Daoy (cell line): ENCODE measurements at places on chromosomes 12 and 14. TPM values are rescaled to one million over a fixed set of nuclear protein-coding genes. Genes with fewer than 3 reads are reported as not detected.

TDP1 gene
- total RNA-seq, result 48.1 and 50.6 TPM in 2 replicates

RTRAF gene
- total RNA-seq, result 199 and 233 TPM in 2 replicates

GRCh38 chr12:87827638-87828264 lies 201.4 kb downstream of the C12orf50 start:
- DNase-seq, result peak; percentile 55

GRCh38 chr12:67425394-67425793 lies 156.2 kb downstream of the CAND1 start:
- no peak for DNase-seq

- DNase-seq, result no peak
Measured at GRCh38 chr14:65686761-65687160, 274.2 kb downstream of the FUT8 start.

HELB gene
- 3.2 and 6.4 TPM in 2 replicates for total RNA-seq

- no peak for DNase-seq
Measured at GRCh38 chr12:114895827-114896226, 211.9 kb upstream of the TBX3 start.

DNA sequence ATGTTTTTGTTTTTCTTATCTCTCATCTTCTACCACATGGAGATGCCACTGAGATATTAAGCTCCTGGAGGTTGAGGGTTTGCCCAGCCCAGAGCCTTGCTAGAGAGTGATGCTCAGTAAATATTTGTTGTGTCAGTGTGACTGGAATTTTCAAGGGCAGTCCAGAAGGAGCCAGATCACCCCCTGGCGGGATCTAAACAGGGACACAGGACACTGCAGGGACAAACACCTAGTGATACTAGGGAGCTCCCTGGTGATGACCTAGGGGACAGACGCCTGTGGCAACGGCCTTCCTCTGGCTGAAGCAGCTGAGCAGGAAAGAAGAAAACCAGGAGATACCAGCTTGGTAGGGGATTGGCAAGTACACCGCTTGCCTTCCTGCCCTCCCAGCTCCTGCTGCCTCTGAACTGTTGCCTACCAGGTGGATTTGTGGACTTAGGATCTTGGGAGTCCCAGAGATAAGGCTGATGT lies 714.4 kb upstream of the TBX3 start:
- peak; percentile 15 for DNase-seq

AQP6 gene
- total RNA-seq, result 0.11 TPM in 1 of 2 replicates, not detected in the other
